ENCODE measurements at places on chromosomes 12 and 14.

DNA sequence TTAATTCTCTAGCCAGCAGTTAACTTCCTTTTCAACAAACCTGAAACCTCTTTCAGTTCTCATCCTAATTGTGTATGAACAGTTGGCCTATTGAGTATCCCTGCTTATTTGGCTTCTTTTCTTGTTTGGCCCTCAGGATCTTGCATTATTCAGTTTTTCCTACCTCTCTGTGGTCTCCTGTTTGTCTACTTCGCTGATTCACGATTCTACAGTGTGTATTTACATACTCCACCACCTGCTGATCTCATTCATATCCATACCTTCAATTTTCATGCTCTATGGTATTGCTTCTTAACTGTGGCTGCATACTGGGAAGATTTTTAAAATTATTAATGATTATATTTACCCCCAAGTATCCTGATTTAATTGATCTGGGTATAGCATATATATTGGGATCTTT is 56.4 kb downstream of the RASSF9 start:
- DNase-seq, result no peak

DNA sequence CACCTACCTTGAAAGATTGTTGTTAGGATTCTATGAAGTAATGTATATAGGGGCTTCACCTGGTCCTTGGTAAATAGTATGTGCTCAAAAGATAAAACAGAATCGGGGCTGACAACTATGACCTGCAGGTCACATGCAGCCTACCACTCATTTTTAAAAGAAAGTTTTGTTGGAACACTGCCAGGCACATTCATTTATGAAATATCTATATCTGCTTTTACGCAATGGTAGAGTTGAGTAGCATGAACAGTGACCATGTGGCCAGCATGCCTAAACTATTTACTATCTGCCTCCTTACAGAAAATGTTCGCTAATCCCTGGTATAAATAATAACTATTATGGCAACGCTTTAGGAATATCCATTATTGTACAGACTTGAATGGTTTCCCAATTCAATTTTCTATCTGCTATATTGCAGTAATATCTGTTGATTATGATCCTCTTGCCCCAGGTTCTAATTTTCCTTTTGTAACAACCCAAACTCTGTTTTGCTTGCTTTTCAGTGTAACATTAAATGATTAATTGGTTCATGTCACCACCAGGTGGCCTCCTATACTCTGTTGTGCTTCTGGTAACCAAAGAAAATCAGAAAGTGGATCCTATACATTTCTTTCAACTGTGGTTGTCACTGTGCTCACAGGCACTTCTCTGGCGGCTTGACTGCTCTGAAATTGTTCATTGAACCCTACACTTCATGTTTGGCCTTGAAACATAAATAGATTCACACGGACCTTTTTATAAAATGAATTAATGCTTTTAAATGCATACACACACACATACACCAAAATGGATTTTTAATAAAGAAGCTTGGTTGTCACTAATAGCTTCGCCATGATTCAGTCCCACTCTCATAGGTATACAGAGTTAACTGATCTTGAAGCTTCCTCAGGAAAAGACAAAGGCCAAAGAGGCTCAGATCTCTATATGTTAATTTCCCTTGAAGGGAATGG is 227.7 kb upstream of the NPAS3 start:
- peak; percentile 37 for DNase-seq

DNA sequence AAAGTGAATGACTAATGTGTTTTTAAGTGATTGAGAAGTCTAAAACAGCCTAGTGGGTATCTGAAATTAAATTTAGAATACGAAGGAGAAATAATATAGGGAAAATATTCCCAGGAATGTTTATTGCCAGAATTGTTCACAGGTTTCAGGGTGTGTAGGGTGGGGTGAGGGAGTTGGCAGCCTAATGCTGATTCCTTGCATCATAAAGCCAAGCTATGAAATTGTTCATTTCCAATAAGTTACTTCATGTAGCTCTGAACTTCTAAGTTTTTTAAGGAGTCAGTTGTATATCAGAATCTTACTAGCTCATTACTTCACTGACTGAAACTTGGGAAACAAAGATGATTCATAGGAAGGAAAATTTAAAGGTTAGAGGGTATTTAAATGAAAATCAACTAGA is 56.4 kb downstream of the RAB35 start:
- DNase-seq, result no peak

DNA sequence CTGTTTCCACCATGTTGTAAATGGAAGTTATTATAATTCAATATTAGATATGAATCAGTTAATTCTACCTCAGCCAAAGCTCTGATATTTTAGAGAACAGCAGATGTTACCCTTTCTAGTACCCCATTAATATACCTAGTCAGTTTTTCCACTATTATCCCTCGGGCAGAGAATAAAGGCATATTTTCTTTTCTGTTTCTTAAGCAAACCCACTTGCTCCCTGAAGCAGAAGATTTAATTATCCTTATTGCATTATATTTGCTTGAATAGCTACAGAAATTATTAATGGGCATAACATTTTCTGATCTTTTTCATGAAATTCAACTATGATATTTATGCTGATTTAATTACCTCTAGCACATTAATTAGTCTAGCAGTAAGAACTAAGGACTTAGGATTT is 832.9 kb upstream of the FBXO33 start:
- DNase-seq, result no peak
